Spleen (tissue), 13 donors: ENCODE measurements at places on chromosomes 12 and 14. TPM values are rescaled to one million over a fixed set of nuclear protein-coding genes. Genes with fewer than 3 reads are reported as not detected.

Gene METAP2
- 69.2 TPM for total RNA-seq

Gene DACT1
- 18.0 TPM for total RNA-seq

DNA sequence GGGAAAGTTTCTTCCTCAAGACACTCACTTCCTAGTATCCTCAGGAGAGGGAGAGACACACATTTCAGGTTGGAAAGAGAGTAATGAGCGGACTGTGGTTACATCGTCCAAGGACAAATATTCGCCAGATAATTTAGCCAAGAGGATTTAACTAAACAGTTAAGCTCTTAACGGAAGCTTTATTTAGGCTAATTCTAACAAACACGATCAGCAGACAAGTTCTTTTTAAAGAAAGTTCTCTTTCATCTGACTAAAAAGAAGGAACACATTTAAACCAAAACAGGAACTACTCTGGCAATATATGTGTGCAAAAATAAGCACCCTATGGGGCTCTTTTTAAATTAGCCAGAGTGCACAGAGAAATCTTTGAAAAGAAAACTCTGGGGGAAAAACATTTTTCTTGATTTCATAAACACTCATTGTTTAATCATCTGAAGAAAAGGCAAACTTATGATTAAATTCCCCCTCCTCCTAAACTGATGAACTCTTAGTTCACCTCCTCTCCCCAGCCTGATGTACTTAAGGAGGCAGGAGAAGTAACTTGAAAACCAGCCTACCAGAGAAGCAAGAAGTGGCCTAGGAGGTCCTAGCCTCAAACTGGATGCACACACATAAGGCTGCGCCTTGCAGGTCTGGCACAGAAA lies 13.3 kb upstream of the BTG1 start:
- no peak overlapping the region for H3K4me3 ChIP-seq
- no peaks in the 10 kb centered on the region for H3K27me3 ChIP-seq
- H3K27ac ChIP-seq: peak overlapping the region; percentile 83
- no peaks in the 10 kb centered on the region for H3K36me3 ChIP-seq
- peaks cover 80% of the 10 kb centered on the region for H3K4me1 ChIP-seq

GRCh38 chr14:56471056-56471455 lies 108.5 kb upstream of the TMEM260 start:
- H3K4me3 ChIP-seq: no peak overlapping the region
- no peak overlapping the region for H3K27ac ChIP-seq
- H3K36me3 ChIP-seq: no peaks in the 10 kb centered on the region
- no peaks in the 10 kb centered on the region for H3K27me3 ChIP-seq
- H3K4me1 ChIP-seq: no peaks in the 10 kb centered on the region
- peak; percentile 68 for DNase-seq

GRCh38 chr12:67539946-67540345 lies 108.6 kb upstream of the DYRK2 start:
- DNase-seq: no peak
- no peaks in the 10 kb centered on the region for H3K4me1 ChIP-seq
- no peak overlapping the region for H3K4me3 ChIP-seq
- H3K27me3 ChIP-seq: no peaks in the 10 kb centered on the region
- no peak overlapping the region for H3K27ac ChIP-seq
- no peaks in the 10 kb centered on the region for H3K36me3 ChIP-seq

GRCh38 chr14:23167116-23167847 lies 16.2 kb downstream of the SLC7A8 start:
- peak overlapping the region; percentile 55 for H3K27ac ChIP-seq
- H3K27me3 ChIP-seq: no peaks in the 10 kb centered on the region
- H3K36me3 ChIP-seq: peaks cover 7% of the 10 kb centered on the region
- no peak for DNase-seq

GRCh38 chr14:92093320-92093719 lies 13.1 kb downstream of the ATXN3 start:
- no peaks in the 10 kb centered on the region for H3K27me3 ChIP-seq
- H3K36me3 ChIP-seq: peaks cover 57% of the 10 kb centered on the region
- no peak overlapping the region for H3K27ac ChIP-seq
- no peak for DNase-seq

DNA sequence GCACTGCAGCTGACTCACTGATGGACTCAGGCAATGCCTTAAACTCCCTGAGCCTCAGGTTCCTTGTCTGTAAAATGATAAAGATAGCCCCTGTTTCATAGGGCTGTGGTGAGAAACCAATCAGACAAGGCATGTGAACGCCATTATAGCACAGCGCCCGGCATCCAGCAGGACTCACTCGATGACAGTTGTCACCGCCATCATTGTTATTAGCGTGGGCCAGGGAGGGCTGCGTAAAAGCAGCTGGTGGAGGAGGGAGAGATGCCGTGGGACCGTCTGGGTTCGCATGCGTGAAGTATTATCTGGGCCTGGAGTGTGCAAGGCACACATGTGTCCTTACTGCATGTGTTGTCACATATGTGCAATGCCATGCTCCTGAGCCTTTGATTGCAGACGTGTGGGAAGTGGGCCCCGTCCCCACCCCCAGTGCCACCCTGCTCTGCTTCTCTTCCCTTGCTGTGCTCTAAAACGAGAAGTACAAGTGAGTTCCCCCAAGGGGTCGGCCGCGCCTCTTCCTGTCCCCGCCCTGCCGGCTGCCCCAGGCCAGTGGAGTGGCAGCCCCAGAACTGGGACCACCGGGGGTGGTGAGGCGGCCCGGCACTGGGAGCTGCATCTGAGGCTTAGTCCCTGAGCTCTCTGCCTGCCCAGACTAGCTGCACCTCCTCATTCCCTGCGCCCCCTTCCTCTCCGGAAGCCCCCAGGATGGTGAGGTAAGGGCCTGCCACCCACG lies at the start of gene PTPN6:
Gene PTPN6 (plus strand): TSS at position 546 of the 730 bp plus-strand sequence. CDS start 157 bp downstream, at position 703.
- H3K4me1 ChIP-seq: peaks cover 69% of the 10 kb centered on the region
- peak within 1 kb of the TSS; percentile 64 for H3K4me3 ChIP-seq
- DNase-seq: peak; percentile 99
- H3K36me3 ChIP-seq: peaks cover 14% of the 10 kb centered on the region
- H3K27me3 ChIP-seq: no peaks in the 10 kb centered on the region

Gene GSC
- not detected for total RNA-seq

DNA sequence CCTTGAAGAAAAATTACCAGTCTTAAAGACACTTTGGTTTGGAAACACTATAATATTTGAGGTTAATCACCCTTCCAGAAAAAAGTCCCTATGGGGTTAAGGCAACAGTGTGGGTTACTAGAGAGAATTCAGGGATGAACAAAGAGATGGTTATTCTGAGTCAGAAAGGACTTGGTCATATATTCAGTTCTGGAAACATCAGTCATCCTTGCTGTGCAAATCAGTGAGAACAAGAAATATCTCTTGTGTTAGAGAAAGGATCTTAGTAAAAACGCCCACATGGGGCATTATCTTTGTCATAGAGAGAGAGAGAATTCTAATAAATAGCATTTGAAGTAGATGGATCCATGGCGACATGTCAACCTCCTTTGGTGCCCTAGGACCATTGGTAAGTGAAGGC lies 59.4 kb upstream of the E2F7 start:
- H3K27ac ChIP-seq: no peak overlapping the region
- H3K36me3 ChIP-seq: no peaks in the 10 kb centered on the region
- H3K4me3 ChIP-seq: no peak overlapping the region
- DNase-seq: no peak

Gene KCNA5
- 0.59 TPM for total RNA-seq

DNA sequence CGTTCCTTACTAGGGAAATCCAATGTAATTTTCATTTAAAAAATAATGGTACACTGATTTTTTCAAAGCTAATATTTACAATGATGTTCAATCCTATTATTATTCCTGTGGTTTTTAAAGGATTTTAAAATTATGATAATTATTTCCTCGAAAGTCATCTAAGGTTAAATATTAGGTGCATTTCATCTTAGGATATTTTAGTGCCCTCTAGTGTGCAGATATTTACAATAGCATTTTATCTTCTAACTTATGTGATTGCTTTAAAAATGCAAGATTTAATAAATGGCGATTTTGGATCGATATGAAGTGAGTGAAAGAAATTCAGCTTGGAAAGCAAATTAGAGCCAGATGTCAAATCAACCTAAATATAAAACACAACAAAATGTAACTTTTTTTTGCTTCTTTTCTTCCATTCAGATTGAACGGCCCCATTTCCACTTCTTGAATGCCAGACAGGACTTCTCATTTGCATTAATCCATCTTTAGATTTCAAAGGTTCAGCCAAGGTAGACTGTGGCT lies 293.5 kb downstream of the SLC6A15 start:
- no peak overlapping the region for H3K27ac ChIP-seq
- no peaks in the 10 kb centered on the region for H3K4me1 ChIP-seq
- DNase-seq: no peak
- H3K36me3 ChIP-seq: no peaks in the 10 kb centered on the region
- no peak overlapping the region for H3K4me3 ChIP-seq
- H3K27me3 ChIP-seq: no peaks in the 10 kb centered on the region

GRCh38 chr12:104057771-104058197 lies 6.5 kb upstream of the HCFC2 start:
- DNase-seq: no peak
- no peaks in the 10 kb centered on the region for H3K27me3 ChIP-seq
- no peaks in the 10 kb centered on the region for H3K4me1 ChIP-seq
- H3K4me3 ChIP-seq: no peak overlapping the region

Gene CMA1
- not detected for total RNA-seq

- H3K27ac ChIP-seq: no peak overlapping the region
- H3K36me3 ChIP-seq: no peaks in the 10 kb centered on the region
These were observed 60.8 kb upstream of the EIF5 start for GRCh38 chr14:103273145-103273744.

DNA sequence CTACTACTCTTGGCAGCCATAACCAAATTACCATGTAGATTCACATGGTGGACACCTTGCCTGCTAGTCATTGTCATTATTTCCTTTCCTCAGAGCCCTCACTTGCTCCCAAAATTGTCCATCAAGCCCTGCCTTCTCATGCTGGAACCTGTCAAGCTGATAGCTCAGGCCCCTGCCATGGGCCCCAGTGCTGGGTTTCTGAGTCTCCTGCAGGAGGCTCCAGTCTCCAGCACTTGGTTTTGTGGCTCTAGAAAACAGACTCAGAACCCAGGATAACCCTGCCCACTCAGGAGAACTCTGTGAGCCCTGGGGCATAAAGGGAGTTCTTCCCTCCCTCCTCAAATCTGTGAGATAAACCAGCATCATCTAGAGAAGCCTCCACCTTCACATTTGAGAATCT lies 10.8 kb downstream of the KRT71 start:
- no peak overlapping the region for H3K27ac ChIP-seq
- H3K4me1 ChIP-seq: no peaks in the 10 kb centered on the region
- no peaks in the 10 kb centered on the region for H3K36me3 ChIP-seq
- H3K27me3 ChIP-seq: no peaks in the 10 kb centered on the region

DNA sequence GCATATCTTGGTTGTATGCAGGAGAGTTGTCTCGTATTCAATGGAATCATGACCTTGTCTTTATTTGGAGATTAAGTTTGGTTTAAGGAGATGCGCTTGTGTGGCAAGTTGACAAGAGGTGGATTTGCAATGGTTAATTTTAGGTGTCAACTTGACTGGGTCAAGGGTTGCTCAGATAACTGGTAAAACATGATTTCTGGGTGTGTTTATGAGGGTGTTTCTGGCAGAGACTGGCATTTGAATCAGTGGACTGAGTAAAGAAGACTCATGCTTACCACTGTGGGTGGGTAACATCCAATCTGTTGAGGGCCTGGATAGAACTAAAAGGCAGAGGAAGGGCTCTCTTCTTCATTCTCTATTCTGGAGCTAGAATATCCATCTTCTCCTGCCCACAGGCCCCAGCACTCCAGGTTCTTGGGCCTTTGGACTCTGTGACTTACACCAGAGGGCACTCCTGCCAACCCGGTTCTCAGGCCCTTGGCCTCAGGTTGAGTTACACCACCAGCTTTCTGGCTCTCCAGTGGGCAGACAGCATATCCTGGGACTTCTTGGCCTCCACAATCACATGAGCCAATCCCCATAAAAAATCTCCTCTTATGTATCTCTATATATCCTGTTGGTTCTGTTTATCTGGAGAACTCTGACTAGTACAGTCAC lies 141.5 kb upstream of the ARID2 start:
- H3K27ac ChIP-seq: no peak overlapping the region
- H3K36me3 ChIP-seq: no peaks in the 10 kb centered on the region
- no peak for DNase-seq
- no peaks in the 10 kb centered on the region for H3K4me1 ChIP-seq

DNA sequence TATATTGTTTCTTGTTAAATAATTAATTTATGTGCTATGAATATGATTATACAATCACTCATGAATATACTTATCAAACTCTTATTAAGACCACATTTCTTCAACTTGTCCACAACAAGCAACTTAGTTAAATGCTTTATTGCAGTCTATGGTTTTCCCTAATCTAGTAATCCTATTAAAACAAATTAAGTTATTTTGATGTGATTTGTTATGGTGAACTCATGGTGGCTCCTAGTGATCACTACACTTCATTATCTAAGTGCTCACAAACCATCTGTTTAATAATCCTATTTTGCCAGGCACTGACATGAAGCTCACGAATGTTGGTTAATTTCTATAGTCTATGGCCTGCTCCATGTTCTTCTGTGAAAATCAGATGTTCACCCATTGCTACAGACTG lies 42.9 kb downstream of the INSM2 start:
- H3K36me3 ChIP-seq: peaks cover 18% of the 10 kb centered on the region
- H3K27me3 ChIP-seq: no peaks in the 10 kb centered on the region
- H3K27ac ChIP-seq: no peak overlapping the region
- H3K4me3 ChIP-seq: no peak overlapping the region
- no peaks in the 10 kb centered on the region for H3K4me1 ChIP-seq

- DNase-seq: no peak
- no peak overlapping the region for H3K27ac ChIP-seq
- no peaks in the 10 kb centered on the region for H3K27me3 ChIP-seq
- H3K4me1 ChIP-seq: no peaks in the 10 kb centered on the region
These were observed 79.5 kb downstream of the OTOGL start for GRCh38 chr12:80178846-80179245.

DNA sequence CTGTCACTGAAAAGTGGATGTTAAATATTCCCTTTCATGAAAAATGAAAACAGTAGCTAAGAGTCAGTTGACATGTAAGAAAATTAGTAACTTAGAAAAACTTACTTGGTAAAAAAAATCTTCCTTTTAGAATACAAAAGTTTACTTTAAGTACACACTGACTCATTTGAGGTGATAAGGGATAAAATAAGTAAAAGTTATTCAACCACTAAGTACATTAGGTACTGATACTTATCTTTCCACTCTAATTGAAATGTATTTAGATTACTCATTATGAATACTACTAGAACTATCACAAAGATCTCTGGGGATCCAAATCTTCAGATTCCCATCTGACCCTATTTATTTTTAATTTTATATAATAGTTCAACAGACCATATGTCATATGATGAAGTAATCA lies 12.2 kb downstream of the SYCP3 start:
- H3K27ac ChIP-seq: no peak overlapping the region
- peaks cover 24% of the 10 kb centered on the region for H3K36me3 ChIP-seq
- H3K4me1 ChIP-seq: no peaks in the 10 kb centered on the region
- no peaks in the 10 kb centered on the region for H3K27me3 ChIP-seq
- no peak overlapping the region for H3K4me3 ChIP-seq
- no peak for DNase-seq

DNA sequence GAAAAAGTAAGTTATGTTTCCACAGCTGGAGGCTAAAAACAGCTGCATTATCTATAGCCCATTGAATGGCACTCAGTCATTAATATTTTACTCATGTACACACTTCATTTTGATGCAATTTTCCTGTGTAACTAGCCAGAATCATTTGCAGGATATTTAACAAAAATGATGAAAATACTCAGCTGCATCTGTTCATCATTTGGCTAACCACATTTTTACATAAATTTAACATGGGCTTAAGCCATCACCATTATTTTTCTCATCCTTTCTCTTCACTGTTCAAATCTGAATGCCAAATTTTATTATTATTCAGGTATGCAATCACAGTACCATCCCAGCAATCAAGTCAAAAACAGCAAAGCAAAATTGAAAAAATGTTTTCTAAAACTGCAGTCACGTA lies 41.8 kb downstream of the ATXN7L3B start:
- no peaks in the 10 kb centered on the region for H3K4me1 ChIP-seq
- H3K27ac ChIP-seq: no peak overlapping the region
- no peaks in the 10 kb centered on the region for H3K36me3 ChIP-seq
- no peaks in the 10 kb centered on the region for H3K27me3 ChIP-seq
- H3K4me3 ChIP-seq: no peak overlapping the region
- DNase-seq: no peak

Gene CD69
- total RNA-seq: 65.6 TPM
